HepG2 (cell line): ENCODE measurements at places on chromosomes 2 and 18. TPM values are rescaled to one million over a fixed set of nuclear protein-coding genes. Genes with fewer than 3 reads are reported as not detected.

The DNAH6 gene
- 0.01 TPM in 1 of 2 replicates, not detected in the other for polyA plus RNA-seq

The DSC3 gene
- polyA plus RNA-seq, result 0.05 and 0.07 TPM in 2 replicates

- DNase-seq, result no peak
Measured at GRCh38 chr2:223601018-223601417, 1.1 kb downstream of the SCG2 start.

GRCh38 chr2:174693344-174693743 lies 70.9 kb downstream of the CHRNA1 start:
- DNase-seq, result no peak

GRCh38 chr18:22739789-22740188 lies 193.3 kb upstream of the RBBP8 start:
- DNase-seq, result no peak

DNA sequence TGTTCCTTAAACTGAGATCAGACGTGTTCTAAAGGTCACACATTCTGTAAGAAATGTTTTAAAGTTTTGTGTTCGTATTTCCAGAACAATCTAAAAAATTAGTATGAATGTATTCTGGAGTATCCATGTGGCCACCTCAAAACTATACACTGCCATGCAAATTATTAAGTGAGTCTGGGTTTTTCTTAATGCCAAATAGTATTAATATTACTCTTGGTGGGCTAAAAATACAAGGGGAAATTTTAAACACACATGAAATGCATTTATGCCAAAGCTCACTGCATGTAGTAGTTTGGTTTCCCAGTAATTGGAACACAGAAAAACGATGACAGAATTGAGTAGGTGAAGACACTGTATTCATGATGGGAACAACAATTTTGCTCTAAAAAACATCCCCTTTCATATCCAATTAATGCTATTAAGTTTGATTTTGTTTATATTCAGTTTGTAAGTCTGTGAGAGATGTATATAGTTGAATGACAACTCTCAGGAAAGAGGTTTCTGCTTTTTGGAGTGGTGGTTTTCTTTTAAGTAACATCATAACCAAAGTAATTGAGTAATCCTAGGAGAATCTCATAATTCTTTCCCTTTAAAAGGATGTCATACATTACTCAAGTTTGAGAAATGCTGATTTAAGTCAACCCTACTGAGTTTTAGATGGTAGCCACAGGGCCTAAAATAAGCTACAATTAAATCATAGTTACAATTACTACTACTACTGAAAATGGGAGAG lies 75.7 kb upstream of the CDCA7 start:
- no peak for DNase-seq

DNA sequence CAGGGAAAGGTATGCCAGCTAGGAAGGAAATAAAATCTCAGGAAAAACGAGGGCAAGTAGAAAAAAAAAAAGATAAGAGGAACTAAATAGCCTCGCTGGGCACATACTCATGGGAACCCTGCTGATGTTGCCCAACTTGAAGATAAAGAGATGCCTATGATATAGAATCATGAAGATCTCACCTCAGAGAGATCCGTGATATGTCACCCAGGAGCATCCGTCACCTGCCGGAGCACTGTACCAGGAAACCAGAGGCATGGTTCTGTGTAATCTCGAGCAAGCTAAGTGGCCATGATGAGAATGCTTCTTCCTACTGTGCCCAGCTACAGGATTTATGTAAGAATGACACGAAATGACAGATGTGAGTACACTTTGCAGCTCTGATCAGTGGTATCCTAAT lies 40.0 kb downstream of the CYP1B1 start:
- no peak for DNase-seq

- DNase-seq, result no peak
Measured at GRCh38 chr2:212537726-212538304, 787 bp downstream of the ERBB4 start.

DNA sequence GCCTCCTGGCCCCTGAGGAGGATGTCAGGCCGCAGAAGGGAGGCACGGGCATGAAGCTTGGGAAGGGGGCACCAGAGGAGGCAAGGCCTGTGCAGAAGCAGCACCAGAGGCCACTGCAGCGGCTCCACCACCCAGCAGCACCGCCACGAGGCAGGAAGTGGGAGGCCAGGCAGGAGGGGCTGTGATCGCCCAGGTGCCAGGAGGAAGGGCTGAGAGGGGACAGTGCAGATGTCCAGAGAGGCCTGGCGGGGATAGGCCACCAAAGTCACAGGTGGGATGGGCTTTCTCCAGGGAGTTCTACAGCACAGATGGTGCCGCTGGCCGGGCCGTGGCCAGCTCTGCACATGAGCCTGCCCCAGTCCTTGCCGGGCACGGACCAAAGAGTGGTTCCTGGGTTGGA lies 6.0 kb upstream of the ALPI start:
- no peak for DNase-seq
